ENCODE measurements at places on chromosomes 11 and 22.

GRCh38 chr22:48822278-48823233 lies 1005.1 kb downstream of the BRD1 start:
- no peak for DNase-seq

DNA sequence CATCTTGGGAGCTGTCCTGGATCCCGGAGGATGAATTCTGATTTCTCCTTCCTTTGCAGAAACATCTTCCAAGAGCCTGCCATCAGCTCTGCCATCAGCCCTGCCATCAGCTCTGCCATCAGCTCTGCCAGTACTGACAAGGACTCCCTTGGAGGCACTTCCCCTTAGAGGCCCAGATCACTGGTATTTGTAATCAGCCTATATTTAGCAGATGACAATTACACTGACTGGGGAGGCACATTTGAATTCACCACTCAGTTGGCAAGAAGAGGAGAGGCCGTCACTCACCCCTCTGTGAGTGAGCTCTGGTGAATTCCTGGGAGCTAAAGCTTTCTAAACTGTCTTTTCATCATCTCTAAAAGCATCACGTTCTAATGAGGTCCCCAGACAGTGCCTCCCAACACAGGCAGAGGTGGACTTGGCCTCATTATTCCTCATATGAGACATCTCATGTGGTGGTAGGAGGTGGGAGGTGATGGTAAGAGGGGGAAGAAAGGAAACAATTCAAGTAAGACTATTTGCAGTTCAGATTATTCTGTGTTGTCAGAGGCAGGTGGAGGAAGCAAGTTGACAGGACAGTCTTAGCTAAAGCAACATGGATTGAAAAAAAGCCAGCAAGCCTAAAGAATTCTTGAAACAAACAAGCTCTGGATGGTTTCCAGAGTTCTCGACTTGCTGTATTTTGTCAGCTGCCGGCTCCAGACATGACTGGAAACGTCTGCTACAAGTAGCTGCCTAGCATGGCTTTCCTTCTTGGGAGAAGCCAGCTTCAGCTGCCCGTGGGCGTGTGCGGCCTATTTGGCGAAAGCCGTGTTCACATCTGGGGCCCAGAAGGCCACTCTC lies 771.7 kb downstream of the TBC1D22A start:
- DNase-seq: no peak

GRCh38 chr22:28142361-28142961 lies 223.4 kb upstream of the PITPNB start:
- DNase-seq: no peak

DNA sequence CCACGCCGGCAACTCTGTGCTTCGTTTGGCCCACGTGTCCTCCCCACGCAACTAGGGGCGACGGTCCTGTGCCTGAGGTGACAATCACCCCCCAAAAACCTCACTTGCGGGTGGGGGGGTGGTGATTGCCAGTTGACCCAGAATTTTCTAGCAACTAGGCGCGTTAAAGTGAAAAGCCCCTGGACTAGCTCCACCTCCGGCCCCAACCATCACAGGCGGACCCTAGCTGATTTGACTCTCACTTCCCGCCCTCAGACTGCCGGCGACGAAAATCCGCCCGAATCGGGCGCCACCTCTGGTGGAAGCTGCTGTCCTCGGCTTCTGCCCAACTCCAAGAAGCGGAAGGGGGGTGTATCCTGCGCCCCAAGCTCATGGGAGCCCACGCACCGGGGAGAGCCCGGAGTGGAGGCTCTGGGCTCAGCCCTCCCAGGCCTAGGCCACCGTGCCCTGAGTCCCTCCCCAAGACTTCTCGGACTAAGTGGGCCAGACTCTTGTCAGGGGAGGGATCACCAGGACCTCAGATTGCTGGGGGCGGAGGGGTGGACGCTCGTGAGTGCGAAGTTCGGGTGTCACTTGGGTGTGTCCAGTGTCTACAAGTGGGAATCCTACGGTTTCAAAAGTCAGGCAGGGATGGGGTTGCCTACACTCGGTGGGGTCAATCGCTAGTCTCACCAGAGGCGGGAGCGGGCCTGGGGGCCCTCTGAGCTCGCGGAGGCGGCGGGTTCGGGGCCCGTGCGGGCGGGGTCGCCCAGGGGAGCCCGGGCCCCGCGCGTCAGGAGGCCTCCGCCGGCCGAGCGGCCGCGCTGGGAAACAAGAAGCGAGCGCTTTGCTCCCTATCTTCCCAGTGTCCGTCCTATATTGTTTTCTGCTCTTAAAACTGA lies 12.3 kb downstream of the PAX6 start:
- DNase-seq: no peak

DNA sequence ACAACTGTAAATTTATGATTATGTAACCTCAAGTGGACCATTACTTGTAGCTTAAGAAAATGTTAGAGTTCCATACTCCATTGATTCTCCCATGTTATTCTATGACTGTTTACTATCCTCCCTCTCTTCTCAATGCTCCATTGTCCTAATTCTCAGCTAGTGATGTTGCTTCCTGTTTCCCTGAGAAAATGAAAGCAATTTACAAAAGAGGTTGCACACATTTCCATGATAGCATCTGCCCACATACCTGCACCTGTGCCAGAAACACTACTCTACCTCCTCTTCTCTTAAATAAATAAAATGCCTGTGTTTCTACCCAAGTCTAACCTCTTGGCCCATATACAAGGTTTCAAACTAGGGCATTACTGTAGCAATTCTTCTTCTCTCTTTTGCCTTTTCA lies 1620.9 kb downstream of the FAM181B start:
- DNase-seq: no peak

- no peak for DNase-seq
Observed at GRCh38 chr22:47805394-47805935, 1043.0 kb downstream of the TBC1D22A start.

GRCh38 chr11:65537620-65538231 lies 12.8 kb downstream of the SCYL1 start:
- DNase-seq: no peak

GRCh38 chr22:49678137-49678841 lies 149.4 kb downstream of the BRD1 start:
- DNase-seq: no peak
